Natural killer cell (primary cell): ENCODE measurements at places on chromosomes 12 and 14. TPM values are rescaled to one million over a fixed set of nuclear protein-coding genes. Genes with fewer than 3 reads are reported as not detected.

- H3K36me3 ChIP-seq = peaks cover 6% of the 10 kb centered on the region
- no peak overlapping the region for H3K4me3 ChIP-seq
- no peak for DNase-seq
- peaks cover 19% of the 10 kb centered on the region for H3K4me1 ChIP-seq
Measured at GRCh38 chr14:89268514-89268913, 148.5 kb downstream of the FOXN3 start.

DNA sequence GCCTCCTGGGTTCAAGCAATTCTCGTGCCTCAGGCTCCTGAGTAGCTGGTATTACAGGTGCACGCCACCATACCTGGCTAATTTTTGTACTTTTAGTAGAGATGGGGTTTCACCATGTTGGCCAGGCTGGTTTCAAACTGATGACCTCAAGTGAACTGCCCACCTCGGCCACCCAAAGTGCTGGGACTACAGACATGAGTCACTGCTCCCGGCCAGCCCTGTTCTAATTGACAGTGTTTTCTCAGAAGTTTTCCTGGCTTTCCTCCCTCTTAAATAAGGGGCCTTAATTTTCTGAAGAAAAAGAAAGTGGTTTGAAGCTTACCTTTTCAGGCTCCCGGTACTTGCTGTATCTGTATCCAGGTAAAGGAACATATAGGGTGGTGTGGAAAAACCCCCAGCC is 1.7 kb downstream of the HAL start:
- no peak overlapping the region for H3K27ac ChIP-seq
- DNase-seq = no peak
- H3K36me3 ChIP-seq = no peaks in the 10 kb centered on the region
- H3K4me3 ChIP-seq = no peak overlapping the region
- H3K4me1 ChIP-seq = no peaks in the 10 kb centered on the region

GRCh38 chr12:103050273-103050672 is 92.8 kb downstream of the ASCL1 start:
- no peak for DNase-seq
- H3K27me3 ChIP-seq = no peaks in the 10 kb centered on the region
- H3K36me3 ChIP-seq = no peaks in the 10 kb centered on the region
- no peaks in the 10 kb centered on the region for H3K4me1 ChIP-seq
- no peak overlapping the region for H3K27ac ChIP-seq

DNA sequence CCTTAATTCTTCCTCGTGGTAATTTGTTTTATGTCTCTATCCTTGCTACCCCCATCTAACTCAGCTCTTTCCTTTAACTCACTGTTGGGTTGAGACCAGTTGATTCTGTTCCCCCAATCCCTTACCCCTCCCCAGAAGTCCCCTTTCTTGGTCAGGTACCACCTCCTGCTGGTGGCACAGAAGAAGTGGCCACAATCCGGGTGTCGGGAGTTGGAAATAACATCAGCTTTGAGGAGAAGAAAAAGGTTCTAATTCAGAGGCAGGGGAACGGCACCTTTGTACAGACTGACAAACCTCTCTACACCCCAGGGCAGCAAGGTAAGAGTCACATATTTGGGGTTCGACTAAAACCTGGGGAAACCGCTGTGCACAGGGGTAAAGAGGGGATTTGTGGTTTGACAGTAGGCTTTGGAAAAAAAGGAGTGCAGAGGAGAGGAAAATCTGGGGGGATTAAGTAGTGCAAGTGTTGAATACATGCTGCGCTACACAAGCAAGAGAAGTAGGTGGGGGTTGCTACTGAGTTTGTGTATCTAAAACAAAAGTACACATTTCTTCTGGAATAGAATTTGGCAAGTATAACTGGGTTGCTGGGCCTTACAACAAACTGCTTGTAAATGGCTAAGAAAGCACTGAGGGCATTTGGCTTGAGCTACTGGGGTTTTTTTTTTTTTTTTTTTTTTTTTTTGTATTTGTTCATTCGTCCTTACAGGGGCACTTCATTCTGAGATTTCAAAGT is 1.3 kb downstream of the A2ML1 start:
- H3K4me1 ChIP-seq = no peaks in the 10 kb centered on the region
- H3K36me3 ChIP-seq = no peaks in the 10 kb centered on the region
- no peak overlapping the region for H3K27ac ChIP-seq
- DNase-seq = no peak

GRCh38 chr12:74963304-74963703 is 246.3 kb downstream of the KCNC2 start:
- no peaks in the 10 kb centered on the region for H3K27me3 ChIP-seq
- H3K4me1 ChIP-seq = no peaks in the 10 kb centered on the region
- no peak for DNase-seq
- no peak overlapping the region for H3K4me3 ChIP-seq
- no peak overlapping the region for H3K27ac ChIP-seq
- H3K36me3 ChIP-seq = no peaks in the 10 kb centered on the region

DNA sequence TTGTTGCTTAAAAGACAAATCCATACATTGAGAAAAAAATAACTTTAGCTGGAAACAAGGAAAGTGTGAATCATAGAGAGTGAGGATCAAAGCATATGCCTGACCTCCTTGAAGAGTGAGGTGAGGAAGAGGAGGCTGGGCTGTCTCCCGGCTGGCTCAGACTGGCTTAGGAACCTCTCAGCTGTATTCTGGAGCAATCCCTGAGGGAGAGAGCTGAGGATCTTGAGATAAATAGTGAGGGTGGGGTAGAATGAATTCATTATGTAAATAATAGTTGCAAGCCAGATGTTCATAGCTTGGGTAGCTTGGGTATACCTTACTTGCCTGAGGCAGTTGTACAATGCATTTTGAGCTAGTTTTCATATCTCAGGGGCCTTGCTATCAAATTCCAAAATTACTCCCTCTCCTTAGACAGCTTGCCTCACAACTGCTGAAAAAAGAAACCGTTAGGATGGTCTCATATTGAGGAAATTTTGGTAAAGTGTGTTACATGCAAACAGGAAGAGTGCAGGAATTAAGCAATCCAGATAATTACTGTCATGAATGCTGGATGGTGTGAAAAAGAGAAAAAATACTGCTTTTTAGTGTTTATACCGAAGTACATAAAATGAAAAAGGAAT is 30.5 kb upstream of the SLC15A5 start:
- no peak overlapping the region for H3K4me3 ChIP-seq
- no peak for DNase-seq
- H3K4me1 ChIP-seq = no peaks in the 10 kb centered on the region
- no peaks in the 10 kb centered on the region for H3K36me3 ChIP-seq
- H3K27me3 ChIP-seq = no peaks in the 10 kb centered on the region

GRCh38 chr14:74936731-74937130 is 13.7 kb upstream of the RPS6KL1 start:
- H3K4me1 ChIP-seq = peaks cover 28% of the 10 kb centered on the region
- no peak overlapping the region for H3K4me3 ChIP-seq
- H3K36me3 ChIP-seq = no peaks in the 10 kb centered on the region
- no peak overlapping the region for H3K27ac ChIP-seq

GRCh38 chr12:101951002-101951670 is 73.8 kb downstream of the DRAM1 start:
- H3K4me3 ChIP-seq = no peak overlapping the region
- DNase-seq = no peak
- no peaks in the 10 kb centered on the region for H3K27me3 ChIP-seq
- no peaks in the 10 kb centered on the region for H3K4me1 ChIP-seq
- no peak overlapping the region for H3K27ac ChIP-seq
- H3K36me3 ChIP-seq = no peaks in the 10 kb centered on the region

DNA sequence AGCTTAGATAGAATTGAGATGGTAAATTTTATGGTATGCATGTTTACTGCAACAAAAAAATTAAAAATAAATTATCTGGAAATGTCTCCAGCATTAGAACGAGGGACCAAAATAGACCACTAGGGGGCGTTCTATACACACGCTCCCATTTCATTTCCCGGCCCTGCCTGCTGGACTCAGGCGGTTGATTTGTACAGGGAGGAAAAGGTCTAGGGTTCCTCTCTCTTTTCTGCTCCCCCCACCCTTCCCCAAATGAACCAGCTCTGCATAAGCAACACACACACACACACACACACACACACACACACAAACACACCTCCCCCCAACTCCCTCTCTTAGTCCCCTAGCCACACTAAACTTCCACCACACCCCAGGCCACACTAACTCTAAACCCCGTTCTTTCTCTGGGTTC is 7.8 kb upstream of the DTX1 start:
- H3K27ac ChIP-seq = no peak overlapping the region
- H3K27me3 ChIP-seq = no peaks in the 10 kb centered on the region
- peaks cover 19% of the 10 kb centered on the region for H3K4me1 ChIP-seq
- DNase-seq = peak; percentile 85

GRCh38 chr12:27998170-27998569 is 25.6 kb upstream of the PTHLH start:
- DNase-seq = no peak
- no peaks in the 10 kb centered on the region for H3K27me3 ChIP-seq
- no peaks in the 10 kb centered on the region for H3K4me1 ChIP-seq

DNA sequence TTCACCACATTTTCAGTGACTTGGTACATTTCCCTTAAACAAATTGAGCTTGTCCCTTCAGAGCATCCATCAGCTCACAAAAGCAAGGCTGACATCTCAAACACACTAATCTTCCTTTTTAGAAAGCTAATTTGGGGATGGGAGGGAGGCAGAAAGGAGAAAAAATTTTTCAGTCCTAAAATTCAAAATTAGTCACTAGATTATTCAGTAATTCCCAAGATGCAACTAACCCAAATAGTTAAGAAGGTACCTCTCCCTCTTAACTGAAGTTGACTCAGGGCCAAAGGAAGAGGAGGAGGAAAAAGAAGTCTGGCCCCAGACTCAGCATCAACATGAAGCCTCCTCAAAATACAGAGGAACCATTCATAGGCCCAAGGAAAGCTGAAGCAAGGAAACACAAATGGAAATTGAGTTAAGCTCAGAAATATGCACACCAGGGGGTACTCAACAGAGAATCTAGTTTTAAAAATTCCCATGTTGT is 21.7 kb downstream of the CBX5 start:
- no peak overlapping the region for H3K27ac ChIP-seq
- peaks cover 13% of the 10 kb centered on the region for H3K36me3 ChIP-seq
- H3K27me3 ChIP-seq = no peaks in the 10 kb centered on the region
- no peak for DNase-seq
- H3K4me3 ChIP-seq = no peak overlapping the region

DNA sequence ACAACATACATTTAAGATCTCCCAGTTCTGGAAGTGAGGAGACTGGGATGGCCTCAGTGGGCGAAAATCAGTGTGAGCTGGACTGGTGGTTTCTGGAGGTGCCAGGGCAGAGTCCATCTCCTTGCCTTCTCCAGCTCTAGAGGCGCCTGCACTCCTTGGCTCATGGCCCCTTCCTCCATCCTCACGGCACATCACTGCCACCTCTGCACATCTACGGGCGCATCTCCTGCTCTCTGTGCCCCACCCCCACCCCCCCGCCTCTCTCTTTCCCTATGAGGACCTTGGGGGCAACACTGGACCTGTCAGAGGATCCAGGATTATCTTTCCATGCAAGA is 62.8 kb upstream of the DIO3 start:
- no peaks in the 10 kb centered on the region for H3K36me3 ChIP-seq
- DNase-seq = no peak
- no peaks in the 10 kb centered on the region for H3K4me1 ChIP-seq
- H3K4me3 ChIP-seq = no peak overlapping the region
- no peak overlapping the region for H3K27ac ChIP-seq
- H3K27me3 ChIP-seq = no peaks in the 10 kb centered on the region

Gene CIROP
- total RNA-seq = not detected

Gene AHNAK2
- total RNA-seq = 0.05 TPM

Gene GLS2
- 1.6 TPM for total RNA-seq

Gene EML1
- total RNA-seq = not detected

Gene LGALS3
- total RNA-seq = 17.1 TPM

Gene VRTN
- not detected for total RNA-seq
